ENCODE measurements at places on chromosomes 2 and 18. TPM values are rescaled to one million over a fixed set of nuclear protein-coding genes. Genes with fewer than 3 reads are reported as not detected.

DNA sequence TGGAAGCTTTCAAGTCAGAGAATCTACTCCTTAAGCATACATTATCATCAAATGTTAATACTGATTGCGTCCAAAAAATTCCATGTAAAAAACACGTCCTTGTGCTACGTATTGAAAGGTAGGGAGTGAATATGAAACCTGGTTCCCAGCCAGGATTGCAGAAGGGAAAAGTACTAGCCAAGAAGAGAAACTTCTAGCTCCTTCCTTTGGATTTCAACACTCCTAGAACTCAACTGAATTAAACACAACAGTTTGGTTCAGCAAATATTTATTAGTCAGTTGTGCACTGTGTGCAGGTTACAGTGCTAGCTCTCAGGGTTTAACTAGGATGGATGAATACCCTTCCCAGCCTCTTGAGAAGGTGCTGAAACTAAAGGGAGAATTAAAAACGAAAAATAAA lies 33.9 kb upstream of the FHL2 start:
- no peak for DNase-seq

GRCh38 chr18:31721601-31722000 lies 37.2 kb upstream of the B4GALT6 start:
- DNase-seq = no peak

NYAP2 gene
- not detected for total RNA-seq

IMMT gene
- total RNA-seq = 160 TPM

Measured in activated T-helper 2 cell treated with anti-CD3 and anti-CD28 coated beads, Interferon-gamma antibody, Interleukin-2, Interleukin-4, amounts not matched to agents 10 μg/mL and 5 μg/mL and 100 μg/mL, durations not matched to agents 14 hours and 24 hours and 36 hours (primary cell).